T-helper 1 cell (primary cell): ENCODE measurements at places on chromosomes 4 and X.
A peak's percentile ranks its signal among the peaks of the same experiment; 100 is the strongest.

DNA sequence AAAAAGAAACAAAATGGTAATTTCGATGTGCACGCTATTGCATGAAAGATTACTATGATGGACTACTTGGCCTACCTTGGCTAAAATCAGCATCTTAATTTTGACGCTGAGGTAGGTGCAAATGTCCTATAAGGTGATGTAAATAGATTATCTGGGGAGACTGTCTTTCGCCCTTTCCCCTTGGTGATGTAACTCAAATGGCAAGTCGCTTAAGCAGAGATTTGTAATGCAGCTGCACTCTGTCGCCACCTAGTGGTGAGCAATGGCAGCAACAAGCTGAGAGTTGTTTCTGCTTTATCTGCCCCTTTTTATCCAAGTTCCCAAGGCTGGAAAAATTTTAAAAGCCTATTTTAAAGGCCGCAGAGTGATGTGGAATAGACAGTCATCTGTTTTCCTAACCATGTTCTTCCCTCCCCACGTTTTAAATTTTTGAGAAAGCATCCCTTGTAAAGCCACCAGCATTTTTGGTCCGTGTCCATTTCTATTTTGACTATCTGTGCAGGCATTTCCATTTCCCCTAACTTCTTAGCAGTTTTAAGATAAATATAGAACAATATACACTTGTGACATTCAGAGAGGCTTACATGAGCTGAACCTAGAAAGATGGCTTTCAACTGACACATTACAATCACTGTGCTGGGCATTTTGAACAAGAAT, 62.4 kb upstream of the PDLIM3 start:
- peak; percentile 49 for DNase-seq

DNA sequence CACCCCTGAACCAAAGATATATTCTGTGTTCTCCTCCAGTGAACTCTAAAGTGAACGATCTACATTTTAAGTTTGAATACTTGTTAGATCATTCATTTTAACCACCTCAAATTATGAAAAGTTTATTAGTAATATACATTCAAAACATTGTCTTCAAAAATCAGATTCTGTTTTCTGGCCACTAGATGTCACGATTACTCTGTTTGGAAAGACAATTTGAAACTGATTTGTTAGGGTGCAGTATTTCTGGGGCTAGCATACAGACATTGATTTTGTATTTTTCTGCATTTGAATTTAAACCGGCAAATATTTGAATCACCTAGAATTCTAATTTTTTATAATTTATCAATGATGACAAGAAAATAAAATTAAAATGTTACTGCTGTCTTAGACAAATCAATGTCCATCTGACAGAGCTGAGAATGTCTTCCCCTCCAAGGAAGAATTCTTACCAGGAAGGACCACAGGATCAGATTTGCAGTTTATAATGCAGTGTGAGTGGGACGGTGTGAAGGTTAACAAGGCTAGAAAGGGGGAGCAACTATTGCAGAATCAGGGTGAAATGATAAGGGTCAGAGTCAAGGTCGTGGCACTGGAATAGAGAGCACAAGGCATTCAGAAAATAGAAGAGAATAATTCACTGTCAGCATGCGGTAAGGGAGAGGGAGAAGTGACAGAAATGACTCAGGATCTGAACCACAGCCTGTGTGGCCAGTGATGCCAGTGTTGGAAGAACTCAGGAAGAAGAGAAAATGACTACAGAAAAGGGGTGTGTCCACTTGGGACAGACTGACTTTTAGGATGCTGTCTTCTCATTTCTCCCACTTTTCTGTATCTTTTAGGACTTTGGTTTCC, 91.6 kb downstream of the ANXA10 start:
- DNase-seq = no peak

GRCh38 chr4:139509727-139510410, 46.1 kb downstream of the SETD7 start:
- no peak for DNase-seq

GRCh38 chr4:150814873-150815272, 200.2 kb downstream of the LRBA start:
- DNase-seq = no peak

DNA sequence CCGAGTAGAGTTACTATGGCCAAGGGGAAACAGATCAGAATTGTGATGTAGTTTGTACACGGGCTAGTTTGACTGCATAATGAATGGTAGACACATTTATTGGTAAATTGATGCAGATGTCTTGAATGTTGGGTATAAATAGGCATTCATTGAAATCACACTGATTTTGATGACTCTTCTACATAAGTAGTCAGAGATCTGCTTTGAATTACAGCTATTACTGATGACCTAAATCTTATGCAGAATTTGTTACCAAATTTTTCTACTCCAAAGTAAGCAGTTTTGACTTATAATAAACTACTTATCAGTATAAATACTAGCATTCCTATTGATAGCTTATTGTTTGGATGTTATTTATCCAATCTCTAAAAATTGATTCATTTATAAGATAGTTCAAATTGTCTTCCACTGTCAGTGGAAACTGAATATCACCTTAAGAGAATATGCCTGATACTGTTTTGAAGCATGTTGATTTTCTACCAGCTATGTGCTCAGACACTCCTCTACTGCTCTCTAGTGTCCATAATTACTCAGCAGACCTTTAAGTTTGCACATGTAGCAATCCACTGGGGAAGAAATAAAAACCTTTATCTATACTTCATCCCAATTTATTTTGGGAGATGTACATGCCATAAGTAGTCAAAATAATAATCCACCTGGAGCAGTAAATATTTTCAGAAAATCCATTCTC, 120.3 kb downstream of the RASL11B start:
- no peak for DNase-seq

GRCh38 chr4:158588777-158589176, 67.1 kb downstream of the RXFP1 start:
- DNase-seq = no peak

GRCh38 chrX:110951472-110952269, 144.3 kb upstream of the PAK3 start:
- no peak for DNase-seq

DNA sequence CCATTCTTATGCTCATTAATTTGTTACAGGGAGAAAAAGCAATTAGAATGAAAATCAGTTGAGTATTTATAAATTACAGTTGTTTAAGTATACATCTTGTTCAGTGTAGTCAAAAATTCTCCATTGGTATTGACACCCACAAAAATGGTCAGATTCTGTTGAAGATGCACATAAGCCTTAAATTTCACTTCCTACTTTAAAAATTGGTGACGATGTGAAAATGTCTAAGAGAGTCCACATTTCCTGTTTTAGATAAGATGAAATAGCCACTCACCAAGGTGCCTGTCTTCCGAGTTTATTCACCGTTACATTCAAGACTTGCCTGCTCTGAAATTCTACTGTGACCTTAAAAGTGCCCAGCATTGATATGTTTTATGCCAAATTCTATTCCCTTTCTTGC, 93.6 kb downstream of the GPR143 start:
- no peak for DNase-seq

DNA sequence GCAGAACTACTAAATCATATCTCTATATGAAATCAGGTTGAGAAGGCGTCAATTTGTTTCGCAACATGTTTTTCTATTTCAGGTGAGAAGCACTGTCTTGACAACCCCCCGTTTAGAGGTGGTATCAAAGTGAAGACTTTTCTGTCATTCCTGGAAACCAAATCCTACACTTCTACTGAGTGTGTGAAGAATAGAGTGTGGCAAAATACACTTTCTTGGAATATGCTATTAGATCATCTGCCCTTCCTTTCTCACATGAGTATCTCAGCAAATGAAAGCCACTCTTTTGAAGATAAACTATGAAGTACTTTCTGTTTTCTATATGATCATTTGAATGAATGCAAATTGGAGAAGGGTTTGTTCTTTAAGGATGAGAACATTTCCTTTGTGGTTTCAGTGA, 174.0 kb upstream of the FMR1 start:
- no peak for DNase-seq
